ENCODE measurements at places on chromosomes 16 and 17. TPM values are rescaled to one million over a fixed set of nuclear protein-coding genes. Genes with fewer than 3 reads are reported as not detected.

DNA sequence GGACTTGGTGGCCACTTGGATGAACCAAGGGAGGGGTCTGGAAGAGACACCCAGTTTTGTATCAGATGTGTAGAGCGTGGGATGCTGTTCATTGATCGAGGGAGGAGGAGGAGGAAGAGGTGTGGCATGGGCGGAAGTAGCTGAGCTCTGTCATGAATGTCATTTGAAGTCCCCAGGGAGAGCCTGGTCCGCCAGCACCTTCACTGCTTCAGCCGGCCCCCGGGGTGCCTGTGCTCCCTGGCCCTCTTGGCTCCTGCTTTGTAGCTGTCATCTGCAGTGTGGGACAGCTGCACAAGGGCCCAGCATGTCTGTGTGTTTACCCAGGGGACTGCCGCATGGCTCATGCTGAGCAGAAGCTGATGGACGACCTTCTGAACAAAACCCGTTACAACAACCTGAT, 75.4 kb upstream of the RBL2 start:
- no peak for DNase-seq

GRCh38 chr16:82302042-82302727, 132.2 kb upstream of the MPHOSPH6 start:
- DNase-seq, result no peak

GRCh38 chr17:60036796-60037677, 41.7 kb downstream of the HEATR6 start:
- peak; percentile 12 for DNase-seq

- DNase-seq, result no peak
Measured at GRCh38 chr16:11218604-11218962, 37.4 kb downstream of the SOCS1 start.

DNA sequence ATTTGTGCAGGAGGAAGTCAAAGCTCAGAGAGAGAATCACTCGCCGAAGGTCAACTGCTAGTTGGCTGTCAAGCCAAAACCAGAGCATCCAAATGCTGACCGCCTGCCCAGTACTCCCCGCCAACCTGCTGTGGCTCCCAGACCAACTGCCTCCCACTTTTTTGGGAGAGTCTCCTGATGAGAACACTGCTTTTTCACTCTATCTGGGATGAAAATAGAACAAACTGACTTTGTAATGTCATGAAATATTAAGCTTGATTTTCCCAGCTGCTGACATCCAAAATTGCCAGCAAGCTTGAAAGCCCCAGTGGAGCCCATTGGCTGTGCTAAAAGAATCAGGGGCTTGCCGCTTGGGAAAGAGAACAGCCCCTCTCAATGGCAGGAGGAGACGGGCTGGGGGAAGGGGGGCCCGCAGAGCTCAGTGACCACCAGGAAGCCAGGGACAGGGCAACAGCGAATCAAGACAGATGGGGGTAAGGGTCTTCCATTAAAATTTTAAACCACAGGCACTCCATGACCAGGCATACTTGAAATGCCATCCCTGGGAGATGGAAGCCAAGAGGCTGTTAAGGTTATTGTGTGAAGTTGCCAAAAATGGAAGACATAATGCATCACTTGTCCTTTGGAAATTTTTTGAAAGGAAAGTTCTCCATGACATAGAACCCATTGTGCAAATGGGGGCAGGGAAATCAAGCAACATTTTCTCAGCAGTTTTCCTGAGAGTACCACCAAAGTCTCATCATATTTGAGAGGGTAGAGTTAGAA, 125.7 kb upstream of the CDH5 start:
- no peak for DNase-seq

DNA sequence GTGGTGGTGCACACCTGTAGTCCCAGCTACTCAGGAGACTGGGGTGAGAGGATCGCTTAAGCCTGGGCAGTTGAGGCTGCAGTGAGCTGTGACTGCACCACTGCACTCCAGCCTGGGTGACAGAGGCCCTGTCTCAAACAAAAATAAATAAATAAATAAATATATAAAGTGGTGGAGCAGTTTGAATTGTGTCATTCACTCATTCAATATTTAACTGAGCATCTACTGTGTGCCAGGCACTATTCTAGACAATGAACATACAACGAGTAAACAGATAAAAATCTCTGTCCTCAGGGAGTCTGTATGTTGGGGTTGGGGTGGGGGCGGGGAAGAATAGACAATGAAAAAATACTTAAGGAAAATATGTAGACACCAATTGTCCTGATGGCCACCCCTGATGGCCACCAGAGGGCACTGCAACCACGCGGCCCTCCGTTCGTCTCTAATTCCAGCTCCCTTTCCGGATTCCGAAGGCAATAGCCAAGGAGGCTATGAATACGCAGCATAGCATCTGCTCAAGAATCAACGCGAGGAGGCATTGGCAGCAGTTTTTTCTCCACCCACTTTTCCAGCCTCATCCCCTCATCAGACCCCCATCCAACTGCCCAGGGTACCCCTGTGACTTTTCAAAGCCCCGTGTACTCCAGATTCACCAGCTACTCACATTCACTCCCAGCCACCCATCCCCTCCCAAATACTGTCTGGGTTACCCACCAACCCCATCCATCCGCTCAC, 21.4 kb downstream of the QPRT start:
- DNase-seq, result no peak

- no peak for DNase-seq
Measured at GRCh38 chr16:11405331-11406176, 60.3 kb downstream of the RMI2 start.

DNA sequence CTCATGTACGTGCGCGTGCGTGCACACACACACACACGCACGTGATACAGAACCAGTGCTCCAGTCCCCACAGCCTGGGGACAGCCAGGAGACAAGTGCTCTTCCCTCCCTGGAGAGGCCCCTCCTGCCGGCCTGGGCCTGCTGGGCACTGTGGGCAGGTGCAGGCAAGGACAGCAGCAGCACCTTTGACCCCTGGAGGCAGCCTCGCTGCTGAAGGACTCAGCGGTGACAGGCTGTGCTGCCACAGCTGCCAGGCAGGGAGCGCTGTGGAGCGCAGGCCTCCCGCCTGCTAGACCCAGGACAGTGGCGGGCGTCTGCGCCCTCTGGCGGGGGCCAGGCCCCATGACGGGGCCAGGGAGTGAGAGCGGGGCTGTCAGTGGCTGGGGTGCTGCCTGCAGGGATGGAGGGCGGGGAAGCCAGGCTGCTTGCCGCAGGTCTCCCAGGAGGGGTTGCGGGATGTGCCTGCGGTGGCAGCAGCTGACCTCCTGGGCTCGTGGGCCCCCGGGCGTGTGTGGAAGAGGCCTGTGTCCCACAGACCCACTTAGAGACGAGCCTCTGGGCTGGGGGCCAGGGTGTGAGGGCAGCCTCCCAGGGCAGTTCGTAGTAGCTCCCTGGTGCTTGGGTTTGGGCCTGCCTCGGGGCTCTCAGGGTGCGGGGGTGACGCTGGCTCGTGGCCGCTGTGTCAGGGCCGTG, 63.5 kb upstream of the PVALEF start:
- peak; percentile 13 for DNase-seq

DNA sequence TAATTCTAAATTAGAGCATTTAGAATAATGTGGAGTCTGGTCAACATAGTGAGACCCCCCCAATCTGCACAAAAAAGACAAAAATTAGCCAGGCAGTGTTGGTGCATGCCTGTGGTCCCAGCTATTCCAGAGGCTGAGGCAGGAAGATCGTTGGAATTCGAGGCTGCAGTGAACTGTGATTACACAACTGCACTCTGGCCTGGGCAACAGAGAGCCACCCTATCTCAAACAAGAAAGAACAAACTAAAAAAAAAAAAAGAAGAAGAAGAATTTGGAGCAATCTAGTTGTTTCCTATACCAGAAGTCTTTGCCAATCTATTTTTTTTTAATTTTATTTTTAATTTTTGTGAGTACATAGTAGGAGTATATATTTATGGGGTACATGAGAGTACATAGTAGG, 6.0 kb downstream of the CETP start:
- no peak for DNase-seq

DNA sequence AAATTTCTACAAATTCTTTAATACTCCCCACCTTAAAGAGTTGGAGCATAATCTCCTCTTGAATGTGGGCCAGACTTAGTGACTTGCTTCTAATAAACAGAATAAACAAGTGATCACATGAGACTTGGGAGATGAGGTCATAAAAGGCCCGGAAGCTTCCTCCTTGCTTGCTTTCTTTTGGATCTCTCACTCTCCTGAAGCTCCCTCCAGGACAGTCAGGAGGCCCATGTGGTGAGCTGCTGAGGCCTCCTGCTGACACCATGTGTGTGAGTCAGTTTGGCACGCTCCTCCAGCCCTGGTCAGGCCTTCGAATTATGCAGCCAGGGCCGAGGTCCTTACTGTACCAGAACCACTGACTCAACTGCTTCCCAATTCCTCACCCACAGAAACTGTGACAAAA, 53.2 kb downstream of the NDEL1 start:
- DNase-seq, result no peak

DNA sequence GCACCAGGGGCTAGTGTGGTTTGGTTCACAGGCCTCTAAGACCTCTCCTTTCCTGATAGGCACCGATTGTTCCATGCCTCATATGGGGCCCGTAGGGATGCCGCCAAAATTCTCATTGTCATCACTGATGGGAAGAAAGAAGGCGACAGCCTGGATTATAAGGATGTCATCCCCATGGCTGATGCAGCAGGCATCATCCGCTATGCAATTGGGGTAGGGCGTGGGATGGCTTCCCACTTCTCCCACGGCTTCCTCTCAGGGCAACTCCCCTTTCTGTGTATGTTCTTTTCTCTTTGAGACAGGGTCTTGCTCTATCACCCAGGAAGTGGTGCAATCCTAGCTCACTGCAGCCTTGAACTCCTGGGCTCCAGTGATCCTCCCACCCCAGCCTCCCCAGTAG, 5.3 kb downstream of the ITGAX start:
- no peak for DNase-seq

The TBC1D3I gene
- not detected for total RNA-seq

The TMEM114 gene
- not detected for total RNA-seq

The IL34 gene
- total RNA-seq, result not detected

The PERCC1 gene
- not detected for total RNA-seq

The SGCA gene
- total RNA-seq, result 0.51 TPM

The HBA1 gene
- total RNA-seq, result 1.9 TPM
